ENCODE measurements at places on chromosomes 6 and 20.

- DNase-seq = no peak
These were observed 313.6 kb upstream of the NT5E start for GRCh38 chr6:85136310-85136709.

GRCh38 chr6:5199702-5200101 is 61.0 kb downstream of the LYRM4 start:
- DNase-seq = no peak

GRCh38 chr6:19988555-19988954 is 151.4 kb downstream of the ID4 start:
- DNase-seq = no peak

GRCh38 chr6:11525468-11526155 is 11.9 kb upstream of the TMEM170B start:
- DNase-seq = no peak

DNA sequence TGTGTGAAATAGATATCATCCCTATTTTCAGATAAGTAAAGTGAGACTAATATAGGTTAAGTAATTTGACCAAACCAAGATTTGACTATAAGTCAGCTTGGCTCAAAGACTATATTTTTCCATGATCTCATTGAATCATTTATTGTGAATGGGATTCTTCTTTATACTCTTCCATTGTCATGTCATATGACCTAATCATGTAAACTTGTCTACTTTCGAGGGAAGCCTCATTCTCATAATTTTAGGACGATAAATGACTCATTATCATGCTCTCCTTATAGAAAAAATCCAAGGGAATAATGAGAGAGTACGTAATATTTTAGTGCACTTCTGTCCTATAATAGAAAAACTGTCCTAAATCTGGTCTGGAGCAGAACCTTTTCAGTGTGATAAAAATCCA is 40.9 kb upstream of the CCN6 start:
- DNase-seq = no peak

- DNase-seq = no peak
These were observed 317.6 kb downstream of the PRKN start for GRCh38 chr6:162409741-162410691.

GRCh38 chr6:30691208-30691847 is 544 bp upstream of the NRM start:
- DNase-seq = no peak

DNA sequence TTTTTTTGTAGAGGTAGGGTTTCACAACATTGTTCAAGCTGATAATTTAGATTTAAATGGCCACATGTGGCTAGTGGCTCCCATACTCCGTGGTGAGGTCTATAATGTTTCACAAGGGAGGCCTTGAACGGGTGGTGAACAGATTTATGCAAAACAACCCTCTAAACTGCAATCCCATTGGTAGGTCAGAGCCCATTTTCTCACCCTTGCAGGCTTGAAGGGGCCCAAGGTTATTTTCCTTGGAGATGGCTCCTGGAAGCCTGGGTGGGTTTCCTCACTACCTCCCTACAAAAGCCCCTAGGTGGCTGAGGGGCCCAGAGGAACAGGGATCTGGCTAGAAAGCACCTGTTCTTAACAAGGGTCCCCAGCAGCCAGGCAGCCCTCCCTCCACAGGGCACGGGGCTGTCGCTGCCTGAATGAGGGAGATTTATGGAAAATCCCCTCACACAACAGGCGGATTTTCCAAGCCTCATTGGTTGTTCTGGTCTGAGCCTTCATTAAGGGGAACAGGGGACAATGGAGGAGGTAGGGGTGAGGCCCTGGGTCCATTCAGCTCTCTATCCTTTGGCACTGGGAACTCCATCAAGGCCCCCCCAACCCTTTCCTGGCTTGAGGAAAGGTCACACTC is 64.6 kb downstream of the VEGFA start:
- DNase-seq = no peak

DNA sequence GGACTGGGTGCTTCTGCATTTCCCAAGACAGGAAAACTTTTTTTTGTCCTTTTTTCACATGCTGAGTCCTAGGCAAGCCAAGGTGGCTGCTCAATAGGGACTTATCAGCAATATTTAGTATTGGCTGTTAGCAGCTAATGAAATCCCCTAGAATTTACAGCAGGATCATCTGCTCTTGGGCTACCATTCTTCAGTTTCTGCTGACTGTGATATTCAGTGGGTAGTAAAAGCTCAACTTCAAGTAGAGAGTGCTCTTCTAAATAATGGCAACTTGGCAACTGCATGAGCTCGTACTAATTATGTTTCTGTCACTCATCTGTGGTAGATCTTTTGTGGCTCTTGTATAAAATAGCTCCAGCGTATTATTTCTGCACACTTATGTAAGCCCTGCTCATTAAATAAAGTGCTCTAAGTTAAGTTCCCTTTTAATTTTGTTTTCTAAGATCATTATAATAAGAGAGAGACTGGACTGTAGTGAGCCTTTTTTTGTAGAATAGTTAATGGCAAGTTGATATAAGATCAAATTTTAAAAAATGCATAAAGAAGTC is 110.3 kb downstream of the SLC35F1 start:
- no peak for DNase-seq

DNA sequence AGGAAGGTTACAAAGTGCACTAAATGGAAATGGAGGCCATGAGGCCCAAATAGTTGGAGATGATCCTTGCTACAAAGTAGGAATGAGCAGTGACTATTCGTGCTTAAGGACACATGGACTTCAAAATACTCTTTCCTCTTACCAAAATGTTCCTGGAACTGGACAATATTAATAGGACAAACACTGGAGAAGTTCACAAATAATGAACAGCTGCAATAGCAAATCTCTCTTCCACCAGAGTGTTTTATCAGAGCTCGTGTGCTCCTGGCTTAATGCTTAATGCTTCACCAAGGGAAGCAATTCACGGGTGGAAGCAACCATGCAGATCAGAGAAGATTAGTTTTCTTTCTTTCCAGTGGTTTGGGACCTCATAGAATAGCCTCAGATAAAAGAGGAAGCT is 435.4 kb downstream of the BCKDHB start:
- DNase-seq = no peak

DNA sequence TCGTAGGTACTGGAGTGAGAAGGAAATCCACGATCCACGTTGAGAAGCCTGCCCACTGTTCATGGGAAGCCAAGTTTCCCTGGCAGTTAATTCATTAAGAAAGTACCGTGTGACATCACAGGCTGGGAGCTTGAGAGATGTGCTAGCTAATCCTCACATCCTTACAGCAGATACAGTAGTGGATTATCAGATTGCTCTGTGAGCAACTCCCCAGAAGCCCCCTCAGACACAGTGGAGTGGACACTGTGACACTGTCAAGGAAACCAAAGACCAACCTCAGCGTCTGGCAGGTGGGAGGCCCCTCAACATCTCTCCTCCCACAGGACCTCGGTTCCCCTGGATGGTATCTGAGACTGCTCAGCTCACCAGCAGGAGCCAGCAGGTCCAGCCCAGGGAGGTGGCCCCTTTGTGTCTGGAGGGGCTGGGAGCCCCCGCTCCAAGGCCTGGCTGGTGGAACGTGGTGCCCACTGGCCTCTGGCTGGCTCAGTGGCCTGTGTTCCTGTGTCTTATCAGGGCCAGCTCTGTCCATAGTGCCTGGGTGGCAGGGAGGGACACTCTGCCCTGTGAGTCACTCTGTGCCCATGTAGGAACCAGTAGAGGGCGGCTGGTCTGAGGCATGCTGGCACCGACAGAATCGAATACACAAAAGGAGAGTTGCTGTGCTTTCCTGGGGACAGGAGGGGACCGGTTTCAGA is 7.2 kb downstream of the PYGB start:
- DNase-seq = no peak

- DNase-seq = no peak
These were observed 78.9 kb downstream of the SLC35F1 start for GRCh38 chr6:117985916-117986315.

DNA sequence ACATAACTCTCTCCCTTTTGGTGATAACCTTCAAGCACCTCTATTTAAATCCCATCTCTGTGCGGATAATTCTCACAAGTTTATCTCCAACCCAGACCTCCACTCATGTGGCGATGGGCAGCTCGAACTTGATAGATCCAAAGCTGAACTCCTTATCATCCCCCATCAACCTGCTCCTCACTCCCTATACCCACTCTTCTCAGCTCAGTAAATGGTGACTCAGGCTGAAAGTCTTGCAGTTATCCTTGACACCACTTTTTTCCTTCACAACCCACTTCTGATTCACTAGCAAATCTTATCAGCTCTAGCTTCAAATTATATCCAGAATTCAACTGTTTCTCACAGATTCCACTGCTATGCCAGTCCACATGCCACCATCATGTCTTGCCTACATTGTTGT is 155.3 kb upstream of the STXBP5 start:
- DNase-seq = no peak

GRCh38 chr20:699811-700338 is 24.3 kb upstream of the SCRT2 start:
- no peak for DNase-seq

- no peak for DNase-seq
These were observed 76.0 kb downstream of the SLX4IP start for GRCh38 chr20:10511170-10511508.

DNA sequence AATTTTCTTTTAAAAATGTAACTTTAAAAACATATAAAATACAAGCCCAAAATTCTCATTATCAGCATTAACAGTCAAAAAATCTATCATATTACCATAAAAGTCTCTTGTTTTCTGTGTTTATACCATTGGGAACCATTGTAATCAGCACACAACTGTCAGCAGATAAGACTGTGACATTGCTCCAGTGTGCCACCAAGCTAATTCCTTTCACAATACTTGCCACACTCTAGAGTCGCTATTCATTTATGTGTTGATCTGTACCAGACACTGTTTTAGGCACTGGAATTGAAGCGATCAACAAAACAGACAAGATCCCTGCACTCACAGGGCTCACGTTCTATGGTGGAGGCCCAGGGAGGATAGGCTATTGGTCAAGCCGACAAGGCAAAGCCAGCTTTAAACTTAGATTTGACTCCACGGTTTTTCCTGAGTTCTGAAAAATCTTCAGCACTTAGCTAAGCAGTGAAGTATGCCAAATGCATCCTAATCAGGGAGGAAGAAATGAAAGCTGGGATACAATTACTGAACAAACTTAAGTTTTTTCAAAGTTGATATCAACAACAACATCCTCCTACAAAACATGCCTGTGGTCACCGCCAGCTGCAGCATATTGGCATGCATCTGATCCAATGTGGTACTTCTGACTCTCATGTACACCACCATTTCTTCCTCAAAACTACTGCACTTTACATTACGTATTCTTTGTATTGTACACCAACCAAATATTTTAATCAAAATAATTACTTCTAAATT is 60.5 kb downstream of the GMDS start:
- no peak for DNase-seq

- DNase-seq = no peak
These were observed 380.0 kb upstream of the FLRT3 start for GRCh38 chr20:14717134-14717999.

GRCh38 chr20:51135926-51136715 is 113.2 kb upstream of the KCNG1 start:
- DNase-seq = no peak

- DNase-seq = no peak
These were observed 402.2 kb upstream of the HTR1E start for GRCh38 chr6:86535100-86535499.

DNA sequence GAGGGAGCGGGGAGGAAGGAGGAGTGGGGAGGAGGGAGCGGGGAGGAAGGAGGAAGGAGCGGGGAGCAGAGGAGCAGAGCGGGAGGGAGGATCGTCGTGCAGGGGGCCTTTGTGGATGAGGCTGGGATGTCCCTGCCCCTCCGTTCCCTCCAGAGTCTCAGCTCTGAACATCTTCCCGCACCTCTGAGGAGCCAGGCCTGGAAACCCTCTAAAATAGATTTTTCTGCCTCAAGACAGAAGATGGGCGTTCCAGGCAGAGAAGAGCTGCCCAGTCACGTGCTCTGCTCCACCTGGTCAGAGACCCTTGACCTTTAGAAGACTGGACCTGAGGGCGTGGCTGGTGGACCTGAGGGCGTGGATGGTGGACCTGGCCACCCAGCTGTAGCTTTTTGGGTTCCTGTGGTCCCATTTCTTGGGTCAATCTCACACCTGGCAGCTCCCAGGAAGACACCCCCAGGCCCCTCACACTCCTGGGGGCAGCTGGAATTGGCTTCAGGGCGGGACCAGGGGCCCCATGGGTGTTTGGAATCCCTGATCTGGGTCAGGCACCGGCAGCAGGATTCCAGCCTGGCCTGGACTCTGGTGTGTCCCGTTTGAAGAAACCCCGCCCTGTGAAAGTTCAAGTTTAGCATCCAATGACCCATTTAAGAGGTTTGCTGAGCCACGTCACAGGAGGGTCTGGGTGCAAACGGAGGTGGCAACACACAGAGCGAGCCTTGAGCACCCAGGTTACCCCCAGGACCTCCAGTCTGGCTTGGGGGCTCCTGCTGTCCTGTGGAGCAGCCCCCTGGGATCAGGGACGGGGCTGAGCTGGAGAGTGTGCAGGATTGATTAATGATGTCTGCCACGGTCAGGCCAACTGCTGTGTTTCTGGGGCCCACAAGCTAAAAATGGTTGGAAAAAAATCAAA is 96.9 kb upstream of the BHLHE23 start:
- DNase-seq = no peak

GRCh38 chr20:4681401-4681800 is 40.3 kb upstream of the PRND start:
- no peak for DNase-seq

GRCh38 chr6:154558984-154559383 is 48.5 kb upstream of the CNKSR3 start:
- no peak for DNase-seq

DNA sequence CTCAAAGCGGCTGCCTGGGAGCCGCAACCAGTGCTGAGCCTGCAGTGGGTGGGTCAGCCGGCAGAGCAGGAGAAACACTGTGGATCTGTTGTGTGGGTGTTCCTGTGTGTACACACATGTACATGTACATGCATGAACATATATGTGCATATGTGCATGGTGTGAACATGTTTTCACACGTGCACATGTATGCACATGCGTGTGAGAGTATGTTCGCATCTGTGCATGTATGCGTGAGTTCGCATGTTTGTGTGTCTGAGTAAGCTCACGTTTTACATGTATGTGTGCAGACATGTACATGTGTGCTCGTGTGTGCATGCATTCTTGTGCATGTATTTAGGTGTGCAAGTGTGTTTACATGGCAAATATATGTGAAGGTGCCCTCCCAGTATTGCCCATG is 302.6 kb downstream of the CDH4 start:
- DNase-seq = no peak

- no peak for DNase-seq
These were observed 153.3 kb upstream of the SNX9 start for GRCh38 chr6:157669747-157670216.

Measured in kidney epithelial cell (primary cell).